Activated naive CD8-positive, alpha-beta T cell treated with anti-CD3 and anti-CD28 coated beads, Interleukin-2, amount 10 ng/mL, durations not matched to agents 7 days and 5 days (primary cell): ENCODE measurements at places on chromosomes 2 and 18. TPM values are rescaled to one million over a fixed set of nuclear protein-coding genes. Genes with fewer than 3 reads are reported as not detected.

- DNase-seq: no peak
These were observed 505.4 kb downstream of the PLCL1 start for GRCh38 chr2:198309673-198310280.

DNA sequence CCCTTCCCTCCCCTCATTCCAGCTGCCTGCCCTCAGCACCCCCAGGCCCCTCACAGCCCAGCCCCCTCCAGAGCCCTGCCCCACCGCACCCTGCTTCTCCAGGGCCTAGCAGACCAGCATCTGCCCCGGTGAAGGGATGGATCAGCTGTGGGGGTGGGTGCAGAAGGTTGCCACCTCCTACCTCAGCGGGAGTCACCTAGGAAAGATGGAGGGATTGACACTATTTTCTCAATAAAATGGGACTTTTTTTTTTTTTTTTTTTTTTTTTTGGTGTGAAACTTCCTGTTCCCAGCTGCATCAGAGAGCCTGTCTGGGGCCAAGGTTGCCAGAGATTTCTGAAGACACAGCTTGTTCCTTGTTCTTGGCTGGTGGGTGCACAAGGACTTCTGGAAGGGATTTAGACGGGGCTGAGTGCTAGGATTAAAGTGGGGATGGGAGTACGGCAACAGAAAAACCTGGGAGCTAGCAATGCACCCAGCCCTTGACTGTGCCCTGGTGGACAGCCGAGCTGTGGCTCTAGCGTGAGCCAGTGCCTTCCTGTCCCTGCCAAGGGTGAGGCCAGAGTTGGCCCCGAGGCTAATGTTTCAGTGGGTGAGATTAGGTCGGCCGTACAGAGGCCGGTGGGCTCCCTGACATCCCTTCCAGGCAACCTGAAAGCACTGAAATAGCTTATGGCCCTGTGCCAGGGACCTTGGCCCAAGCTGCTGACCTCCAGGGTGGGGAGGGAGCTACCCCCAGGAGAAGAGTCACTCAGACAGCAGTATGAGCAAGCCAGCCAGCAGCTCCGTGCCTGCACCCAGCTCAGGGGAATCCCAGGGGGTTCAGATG lies 4.6 kb downstream of the B3GNT7 start:
- no peak for DNase-seq

DNA sequence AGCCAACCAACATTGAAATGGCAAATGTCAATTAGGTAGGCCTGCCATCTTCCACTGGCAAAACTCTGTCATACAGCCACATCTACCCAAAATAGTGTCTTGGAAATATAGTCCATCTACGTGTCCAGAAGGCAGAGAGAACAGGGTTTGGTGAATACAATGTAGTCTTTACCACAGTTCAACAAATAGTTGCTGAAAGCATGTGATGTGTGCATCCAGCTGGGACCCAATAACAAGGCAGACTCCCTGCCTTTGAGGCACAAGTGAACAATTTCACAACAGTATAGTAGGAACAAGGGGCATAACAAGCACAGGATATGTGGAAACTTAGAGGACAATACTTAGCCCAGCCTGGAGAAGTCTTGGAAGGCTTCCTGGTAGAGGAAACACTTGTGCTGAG lies 72.6 kb downstream of the EVA1A start:
- no peak for DNase-seq

DNA sequence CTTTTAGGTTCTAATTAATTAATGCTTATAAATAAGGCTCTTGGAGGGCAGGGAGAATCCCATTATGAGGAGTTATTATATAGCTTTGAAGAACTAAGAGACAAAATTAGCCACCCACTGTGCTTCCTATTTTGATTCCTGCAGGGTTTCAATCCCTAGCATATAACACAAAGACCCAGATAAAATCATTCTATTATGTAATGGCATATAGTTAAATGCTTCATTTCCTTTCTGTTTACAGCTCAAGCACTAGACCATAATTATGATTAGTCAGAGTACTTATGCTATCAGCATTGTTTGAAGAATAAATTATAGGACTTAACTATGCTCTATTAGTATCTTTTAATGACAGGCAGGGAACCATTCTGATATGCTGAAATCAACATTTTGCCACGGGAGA lies 9.1 kb downstream of the GPR155 start:
- DNase-seq: no peak

DNA sequence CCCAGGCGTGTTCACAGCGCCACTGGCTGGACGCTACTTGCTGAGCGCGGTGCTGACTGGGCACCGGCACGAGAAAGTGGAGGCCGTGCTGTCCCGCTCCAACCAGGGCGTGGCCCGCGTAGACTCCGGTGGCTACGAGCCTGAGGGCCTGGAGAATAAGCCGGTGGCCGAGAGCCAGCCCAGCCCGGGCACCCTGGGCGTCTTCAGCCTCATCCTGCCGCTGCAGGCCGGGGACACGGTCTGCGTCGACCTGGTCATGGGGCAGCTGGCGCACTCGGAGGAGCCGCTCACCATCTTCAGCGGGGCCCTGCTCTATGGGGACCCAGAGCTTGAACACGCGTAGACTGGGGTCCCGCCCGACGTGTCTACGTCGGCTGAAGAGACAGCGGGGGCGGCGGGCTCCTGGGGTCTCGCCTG lies 891 bp upstream of the KHK start:
- DNase-seq: no peak

- DNase-seq: no peak
These were observed 19.4 kb upstream of the EHBP1 start for GRCh38 chr2:62686012-62686685.

GRCh38 chr2:60492548-60492947 lies 60.9 kb downstream of the BCL11A start:
- no peak for DNase-seq

DNA sequence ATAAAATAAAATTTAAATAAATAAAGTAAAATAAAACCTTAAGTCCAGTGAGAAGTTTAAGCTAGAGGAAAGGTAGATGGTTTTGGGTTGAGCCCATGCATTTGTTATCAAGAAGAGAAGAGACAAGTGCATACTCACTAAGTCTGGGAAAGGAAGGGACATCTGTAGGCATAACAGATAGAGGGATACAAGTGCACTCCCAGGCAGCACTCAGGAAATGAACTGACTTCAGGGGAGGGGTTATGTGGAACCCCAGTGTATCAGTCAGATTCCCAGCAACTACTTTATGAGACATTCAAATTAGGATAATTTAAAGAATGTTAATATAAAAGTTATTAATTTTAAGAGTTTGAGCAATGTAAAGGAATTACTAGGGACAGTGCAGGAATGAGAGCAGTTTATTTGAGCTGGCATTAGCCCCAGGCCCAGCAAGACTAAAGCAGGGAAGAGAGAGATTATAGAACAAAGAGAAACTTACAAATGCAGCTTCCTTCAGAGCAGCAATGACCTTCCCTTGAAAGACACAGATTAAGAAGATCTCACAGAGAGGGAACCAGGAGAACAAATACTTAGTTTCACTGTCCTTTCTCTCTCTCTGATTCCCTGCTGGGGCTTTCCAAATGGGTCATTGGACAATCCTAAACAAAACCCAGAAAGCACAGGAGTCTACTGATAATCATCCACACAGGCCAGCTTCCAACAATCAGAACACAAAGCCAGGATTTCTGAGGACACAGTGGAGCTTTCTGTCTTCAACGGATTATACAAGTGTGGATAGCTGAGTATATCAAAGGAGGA lies 109.7 kb downstream of the ERBB4 start:
- no peak for DNase-seq

DNA sequence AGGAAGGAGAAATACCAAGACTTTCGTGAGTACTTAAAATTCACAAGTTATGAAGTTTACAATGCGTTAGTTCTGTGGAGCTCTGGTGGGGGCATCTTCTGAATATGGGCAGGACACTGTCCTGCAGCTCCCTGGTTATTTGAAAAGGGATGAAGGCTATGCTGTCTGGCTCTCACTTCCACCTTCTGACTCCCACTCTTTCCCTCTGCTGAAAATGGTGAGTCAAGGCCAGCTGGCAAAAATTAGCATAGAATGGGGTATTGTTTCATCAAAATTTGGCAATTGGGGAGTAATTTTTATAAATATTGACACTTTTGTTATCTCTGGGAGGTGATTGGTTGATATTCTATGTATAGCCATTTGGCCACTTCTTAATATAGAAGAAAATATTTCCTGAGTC lies 177.4 kb downstream of the PARD3B start:
- DNase-seq: no peak

GRCh38 chr2:111897924-111898702 lies at the start of gene MERTK:
MERTK (plus strand) TSS chr2:111898607; CDS start chr2:111898736, 129 bp downstream.
- peak; percentile 72 for DNase-seq

DNA sequence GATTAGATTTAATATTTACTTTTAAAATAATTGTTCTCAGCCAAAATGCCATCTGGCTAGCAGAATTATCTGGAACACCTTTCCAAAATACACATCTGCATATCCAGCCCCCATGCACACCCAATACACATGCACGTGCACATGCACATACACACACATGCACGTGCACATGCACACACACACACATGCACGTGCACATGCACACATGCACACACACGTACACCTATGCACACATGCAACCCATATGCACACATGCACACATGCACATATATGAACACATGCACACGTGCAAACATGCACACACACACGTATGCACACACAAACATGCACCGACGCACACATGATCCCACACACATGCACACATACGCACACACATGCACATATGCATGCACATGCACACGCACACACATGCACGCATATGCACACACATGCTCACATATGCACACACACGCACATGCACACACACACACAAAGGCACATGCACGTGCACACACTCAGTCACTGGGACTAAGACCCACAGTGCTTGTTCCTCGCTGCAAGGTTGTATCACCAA lies 53.5 kb downstream of the COPS8 start:
- no peak for DNase-seq

- DNase-seq: no peak
These were observed 131.4 kb downstream of the CD8B2 start for GRCh38 chr2:106618614-106619013.

GRCh38 chr2:164840458-164840929 lies 1.1 kb downstream of the COBLL1 start:
- DNase-seq: peak; percentile 24

GRCh38 chr2:98815795-98816194 lies 84.9 kb upstream of the MGAT4A start:
- DNase-seq: no peak

GRCh38 chr2:30866974-30867373 lies 59.7 kb upstream of the CAPN13 start:
- no peak for DNase-seq

- no peak for DNase-seq
These were observed 43.2 kb upstream of the ACAA2 start for GRCh38 chr18:49856496-49856895.

DNA sequence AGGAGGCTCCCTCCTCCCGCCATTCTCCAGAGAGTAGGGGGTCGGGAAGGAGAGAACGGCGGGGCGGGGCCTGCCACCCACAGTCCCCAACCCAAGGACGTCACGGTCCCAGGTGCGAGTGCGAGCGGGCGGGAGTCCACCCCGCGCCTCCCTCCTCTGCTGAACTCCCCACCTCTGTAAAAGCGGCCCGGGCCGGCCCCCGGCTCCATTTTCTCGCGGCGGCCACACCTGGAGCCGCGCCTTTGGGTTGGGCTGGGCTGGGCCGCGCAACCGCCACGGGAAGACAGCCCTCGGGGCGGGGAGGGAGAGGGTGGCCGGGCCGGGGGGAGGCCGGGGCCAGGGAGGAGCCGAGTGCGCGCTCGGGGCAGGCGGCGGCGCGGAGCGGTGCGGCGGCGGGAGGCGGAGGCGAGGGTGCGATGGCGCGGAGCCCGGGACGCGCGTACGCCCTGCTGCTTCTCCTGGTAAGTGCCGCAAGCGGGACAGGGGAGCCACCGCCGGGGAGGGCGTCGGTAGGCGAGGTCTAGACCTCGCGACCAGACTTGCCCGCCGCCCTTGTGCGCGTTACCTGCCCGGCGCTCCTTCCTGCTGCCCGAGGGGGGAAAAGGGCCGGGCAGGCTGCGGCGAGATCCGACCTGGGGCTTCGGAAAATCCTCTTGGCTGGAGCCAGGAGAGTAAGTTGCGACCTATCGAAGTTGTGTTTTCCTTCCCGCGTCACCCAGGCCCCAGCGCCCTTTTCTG lies at the start of gene DSG2:
Gene DSG2 (plus strand): TSS at position 342 of the 738 bp plus-strand sequence. CDS start 75 bp downstream, at position 417.
- DNase-seq: peak; percentile 43

DNA sequence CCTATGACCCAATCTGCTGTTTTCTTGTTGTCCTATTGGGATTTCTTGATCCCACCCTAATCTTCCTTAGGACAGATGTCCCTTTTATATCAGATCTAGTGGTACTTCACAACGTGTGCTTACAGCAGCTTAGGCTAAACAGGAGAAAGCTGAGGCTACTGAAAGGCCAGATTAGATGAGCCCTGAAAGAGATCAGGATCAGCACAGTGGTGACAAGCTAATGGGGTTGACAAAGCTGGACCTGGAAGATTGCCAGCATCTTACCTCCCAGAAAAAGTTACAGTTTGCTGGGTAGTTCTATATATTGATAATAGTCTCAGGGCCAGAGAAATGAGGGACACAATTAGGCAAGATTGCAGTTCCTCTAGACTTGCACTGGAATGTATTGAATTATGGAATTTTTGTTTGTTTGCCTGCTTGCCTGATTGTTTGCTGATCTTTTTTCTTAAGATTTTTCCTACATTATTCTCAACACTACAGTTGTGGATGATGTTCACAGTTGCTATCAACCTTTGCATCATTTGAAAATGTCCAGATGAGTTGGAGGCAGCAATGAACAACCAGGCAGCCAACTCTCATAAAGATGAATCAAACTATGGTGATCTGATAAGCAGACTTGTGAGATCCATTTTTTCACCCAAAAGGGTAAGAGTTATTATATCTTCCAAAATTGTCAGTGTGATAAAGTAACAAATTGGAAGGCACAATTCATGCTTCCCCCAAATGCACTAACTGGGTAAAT lies 49.1 kb upstream of the PIK3C3 start:
- no peak for DNase-seq

DNA sequence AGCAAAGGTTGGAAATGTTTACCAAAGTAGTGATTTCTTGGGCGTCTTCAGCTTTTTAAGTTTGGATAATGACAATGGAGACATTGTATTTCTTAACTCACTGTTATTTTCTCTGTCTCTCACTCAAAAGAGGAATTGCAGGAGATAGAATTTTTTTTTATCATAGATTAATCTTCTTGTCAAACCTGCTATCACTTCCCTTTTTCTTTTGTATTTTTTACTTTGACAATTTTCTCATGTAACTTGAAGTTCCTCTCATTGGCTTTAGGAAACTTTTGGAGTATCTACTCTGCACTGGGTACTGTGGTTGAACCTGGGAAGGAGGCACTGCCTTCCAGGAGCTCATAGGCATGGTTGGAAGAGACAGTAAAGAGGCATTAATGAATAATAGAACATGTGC lies 489.1 kb downstream of the CNTNAP5 start:
- no peak for DNase-seq

The ACOXL gene
- total RNA-seq: not detected

The COLEC12 gene
- total RNA-seq: 0.11 TPM

The HOXD13 gene
- not detected for total RNA-seq

The TMEFF2 gene
- not detected for total RNA-seq

The HOXD9 gene
- not detected for total RNA-seq

The KCNJ13 gene
- not detected for total RNA-seq

The SLC40A1 gene
- total RNA-seq: 4.6 TPM
